ENCODE measurements at places on chromosomes 13 and 19. TPM values are rescaled to one million over a fixed set of nuclear protein-coding genes. Genes with fewer than 3 reads are reported as not detected.

GRCh38 chr13:41060724-41061074, 610 bp upstream of the WBP4 start:
- ATAC-seq: peak; percentile 62

- ATAC-seq: no peak
Observed at GRCh38 chr19:54673222-54673621, 10.4 kb downstream of the LILRB4 start.

GRCh38 chr13:109783815-109784589, 2.4 kb downstream of the IRS2 start:
- ATAC-seq: no peak

DNA sequence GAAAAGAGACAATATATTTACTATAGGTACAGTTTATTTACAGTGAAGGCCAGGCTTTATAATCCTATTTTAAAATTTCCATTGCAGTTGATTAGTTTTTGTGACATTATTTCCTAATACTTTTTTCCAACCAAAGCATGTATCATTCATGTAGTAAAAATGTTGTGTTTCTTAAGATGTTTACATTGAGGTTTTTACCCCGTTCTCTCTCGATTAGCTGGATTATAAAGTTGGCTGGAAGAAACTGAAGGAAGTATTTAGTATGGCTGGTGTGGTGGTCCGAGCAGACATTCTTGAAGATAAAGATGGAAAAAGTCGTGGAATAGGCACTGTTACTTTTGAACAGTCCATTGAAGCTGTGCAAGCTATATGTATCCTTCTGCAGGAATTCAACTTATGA, 21.2 kb downstream of the HNRNPM start:
- no peak for ATAC-seq

DNA sequence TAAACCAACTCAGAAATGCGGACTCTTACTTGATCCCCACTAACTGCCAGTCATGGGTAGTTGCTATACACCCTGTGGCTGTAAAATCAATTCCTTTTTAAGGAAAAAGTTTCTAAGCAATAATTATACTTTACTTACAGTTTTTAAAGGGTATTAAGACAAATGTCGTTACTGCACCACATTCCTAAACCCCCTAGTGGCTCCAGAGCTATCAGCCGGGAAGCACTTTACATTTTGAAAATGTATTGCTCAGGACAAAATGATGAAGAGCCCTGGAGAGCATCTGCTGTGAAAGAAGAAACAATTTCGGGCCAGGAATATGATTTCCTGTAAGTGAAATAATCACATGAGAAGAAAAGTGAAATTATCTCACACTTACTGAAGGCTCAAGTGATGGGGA, 36.7 kb downstream of the DCLK1 start:
- no peak for ATAC-seq

GRCh38 chr13:23654111-23655110, 84.2 kb downstream of the TNFRSF19 start:
- peak; percentile 94 for ATAC-seq

DNA sequence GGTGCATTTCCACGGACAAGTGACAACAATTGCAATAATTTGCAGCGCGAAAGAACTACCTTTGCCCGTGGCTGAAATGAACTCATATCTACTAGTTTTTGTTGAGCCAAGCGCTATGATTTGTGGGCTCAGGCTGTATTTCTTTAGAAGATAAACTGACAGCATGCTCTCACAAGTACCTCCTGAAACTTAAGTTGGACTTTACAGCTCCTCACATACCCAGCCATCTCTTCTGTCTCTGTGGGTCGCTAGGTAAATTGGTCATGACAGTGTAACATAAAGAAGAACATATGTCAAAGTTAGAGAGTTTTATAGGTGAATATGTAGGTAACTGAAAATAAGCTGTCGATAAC, 839 bp downstream of the COG6 start:
- ATAC-seq: no peak

GRCh38 chr13:31912647-31913401, 118.8 kb upstream of the FRY start:
- no peak for ATAC-seq

- no peak for ATAC-seq
Observed at GRCh38 chr19:50198431-50199258, 4.8 kb upstream of the MYH14 start.

GRCh38 chr19:30712431-30713337, 340.5 kb downstream of the ZNF536 start:
- ATAC-seq: no peak

- no peak for ATAC-seq
Observed at GRCh38 chr13:28140433-28141125, 2.2 kb downstream of the PAN3 start.

GRCh38 chr13:107554460-107554859, 660.9 kb downstream of the LIG4 start:
- no peak for ATAC-seq

- ATAC-seq: no peak
Observed at GRCh38 chr13:32850316-32851052, 165.7 kb upstream of the KL start.

DNA sequence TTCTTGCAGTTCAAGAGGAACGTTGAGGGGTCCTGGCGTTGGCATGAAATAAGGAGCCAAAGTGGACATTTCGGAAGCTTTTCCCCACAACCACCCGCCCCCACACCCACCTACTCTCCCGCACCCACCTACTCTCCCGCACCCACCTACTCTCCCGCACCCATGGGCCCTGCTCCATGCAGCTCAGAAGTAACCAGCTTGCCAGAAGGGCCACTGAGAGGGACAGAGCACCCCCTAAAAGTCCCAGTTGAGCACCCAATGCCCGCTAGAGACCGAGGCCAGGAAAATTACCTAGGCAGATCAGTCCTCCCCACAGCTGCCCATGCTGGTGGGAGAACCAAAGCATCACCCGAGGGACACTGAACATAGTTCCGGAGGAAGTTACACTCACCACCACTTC, 11.8 kb downstream of the VSTM2B start:
- no peak for ATAC-seq

DNA sequence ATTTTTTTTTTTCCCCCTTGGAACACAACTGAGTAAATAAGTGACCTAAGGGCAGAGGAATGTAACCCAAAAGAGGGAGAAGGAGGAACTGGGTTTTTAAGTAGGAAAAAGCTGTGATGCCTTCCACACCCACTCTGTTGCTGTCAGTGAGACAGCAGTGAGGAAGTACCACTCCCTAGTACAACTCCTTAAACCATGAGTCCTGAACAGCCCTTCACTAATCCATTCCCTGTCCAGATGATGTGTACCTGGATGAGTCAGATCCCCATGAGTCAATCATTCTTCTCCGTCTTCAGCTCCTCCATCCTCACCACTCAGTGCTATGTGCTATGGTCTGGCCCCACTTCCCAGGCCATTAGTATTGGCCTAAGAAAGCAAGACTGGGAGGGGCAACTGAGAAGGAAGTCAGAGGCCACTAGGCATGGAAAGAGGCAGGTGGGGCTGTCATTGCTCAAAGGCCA, 12.9 kb upstream of the CXCL17 start:
- peak; percentile 98 for ATAC-seq

DNA sequence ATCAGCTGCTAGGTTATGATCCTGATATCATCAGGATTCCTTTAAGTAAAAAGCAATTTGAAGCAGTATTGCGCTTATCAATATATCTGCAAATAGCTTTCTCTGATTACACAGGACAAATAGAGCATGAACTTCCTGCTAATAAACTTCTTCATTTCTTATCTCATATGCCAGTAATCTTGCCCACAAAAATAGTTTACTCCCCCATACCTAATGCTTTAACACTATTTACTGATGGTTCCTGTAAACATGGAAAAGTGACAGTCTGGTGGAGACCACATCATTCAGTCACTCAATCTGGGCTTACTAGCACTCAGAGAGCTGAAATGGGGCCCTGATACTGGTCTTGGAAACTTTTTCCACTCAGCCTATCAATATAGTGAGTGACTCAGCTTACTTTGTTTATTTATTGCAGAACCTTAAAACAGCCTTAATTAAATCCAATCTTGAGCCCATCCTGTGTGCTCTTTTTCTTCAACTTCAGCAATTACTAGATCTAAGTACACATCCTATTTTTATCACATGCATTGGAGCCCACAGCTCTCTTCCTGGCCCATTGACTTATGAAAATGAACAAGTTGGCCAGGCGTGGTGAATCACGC, 1464.3 kb downstream of the UQCRFS1 start:
- ATAC-seq: no peak

- peak; percentile 97 for ATAC-seq
Observed at GRCh38 chr13:45280751-45281634, 60.0 kb downstream of the TPT1 start.

- ATAC-seq: no peak
Observed at GRCh38 chr13:32989942-32990341, 26.3 kb upstream of the KL start.

DNA sequence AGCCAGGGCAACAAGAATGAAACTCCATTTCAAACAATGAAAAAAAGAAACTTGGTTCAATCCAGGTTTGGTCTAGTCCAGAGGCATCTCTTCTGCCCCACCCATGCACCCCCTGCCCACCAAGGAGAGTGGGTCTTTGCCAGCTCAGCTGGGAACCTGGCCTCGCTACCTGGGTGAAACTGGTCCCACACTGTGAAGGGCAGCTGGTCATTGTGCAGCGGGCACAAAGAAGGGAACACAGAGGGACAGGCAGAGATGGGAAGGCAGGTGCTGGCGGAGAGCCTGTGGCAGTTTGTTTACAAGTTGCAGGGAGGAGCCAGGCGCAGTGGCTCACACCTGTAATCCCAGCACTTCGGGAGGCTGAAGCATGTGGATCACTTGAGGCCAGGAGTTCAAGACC, 50.2 kb downstream of the CPAMD8 start:
- ATAC-seq: no peak

- ATAC-seq: no peak
Observed at GRCh38 chr19:1123885-1124677, 20.3 kb downstream of the GPX4 start.

GRCh38 chr19:54481326-54481930, 8.3 kb upstream of the CDC42EP5 start:
- ATAC-seq: peak; percentile 29

DNA sequence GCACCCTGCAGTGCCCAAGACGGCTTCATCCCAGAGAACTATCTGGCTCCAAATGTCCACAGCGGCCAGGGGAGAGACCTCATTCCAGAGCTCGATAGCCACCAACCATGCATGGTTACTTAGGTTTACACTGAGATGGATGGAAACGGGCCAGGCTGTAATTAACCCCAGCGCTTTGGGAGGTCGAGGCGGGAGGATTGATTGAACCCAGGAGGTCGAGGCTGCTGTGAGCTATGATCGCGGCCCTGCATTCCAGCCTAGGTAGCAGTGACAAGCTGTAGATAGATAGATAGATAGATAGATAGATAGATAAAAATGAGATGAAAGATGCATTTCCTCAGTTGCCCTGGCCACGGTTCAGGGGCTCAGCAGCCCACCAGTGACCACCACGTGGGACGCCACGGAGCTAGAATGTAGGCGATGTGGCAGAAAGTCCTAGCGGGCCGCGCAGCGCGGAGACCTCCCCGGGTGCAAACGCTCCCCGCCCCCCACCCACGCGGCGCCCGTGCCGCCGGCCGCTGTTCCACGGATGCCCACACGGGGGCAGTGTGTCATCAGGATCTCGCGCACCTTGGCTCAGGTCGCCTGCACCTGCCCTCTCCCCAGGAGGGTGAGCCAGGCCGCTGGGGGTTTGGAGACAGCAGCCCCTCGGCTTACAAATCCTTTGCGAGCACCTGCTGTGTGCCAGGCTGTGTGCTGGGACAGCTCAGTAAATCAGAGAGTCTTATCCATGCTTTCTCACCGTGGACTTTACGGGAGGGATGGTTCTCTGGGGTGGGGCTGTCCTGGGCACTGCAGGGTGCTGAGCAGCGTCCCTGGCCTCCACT, 13.5 kb upstream of the TLE5 start:
- ATAC-seq: peak; percentile 82

- no peak for ATAC-seq
Observed at GRCh38 chr19:18488838-18489626, 32.8 kb downstream of the ELL start.

The KIR2DL1 gene
- not detected for total RNA-seq

The TEX26 gene
- total RNA-seq: not detected

The ZNF582 gene
- total RNA-seq: 0.92 TPM

The NCCRP1 gene
- total RNA-seq: 298 TPM

The ZC3H4 gene
- 28.1 TPM for total RNA-seq

The ADPRHL1 gene
- total RNA-seq: 2.5 TPM
